Kidney (tissue), 22 donors: ENCODE measurements at places on chromosomes 1 and 21. TPM values are rescaled to one million over a fixed set of nuclear protein-coding genes. Genes with fewer than 3 reads are reported as not detected.
A peak's percentile ranks its signal among the peaks of the same experiment; 100 is the strongest.

The TNFSF4 gene
- total RNA-seq: 1.3 TPM

The CFAP107 gene
- total RNA-seq: not detected

The UMODL1 gene
- total RNA-seq: not detected

The RPL11 gene
- 829 TPM for total RNA-seq

The TMEM35B gene
- 44.2 TPM for total RNA-seq

The FGR gene
- total RNA-seq: 23.3 TPM

The SH2D5 gene
- total RNA-seq: 0.57 TPM

The CCDC181 gene
- total RNA-seq: 4.8 TPM

The KCND3 gene
- total RNA-seq: 12.6 TPM

The ELK4 gene
- 87.3 TPM for total RNA-seq

GRCh38 chr1:155320661-155321617, at the start of gene RUSC1:
Gene RUSC1, plus strand, starts transcription at chr1:155320894. Its CDS starts 880 bp downstream, at chr1:155321774.
- peak within 1 kb of the TSS; percentile 66 for H3K4me3 ChIP-seq
- H3K27me3 ChIP-seq: no peaks in the 10 kb centered on the region
- peak within 1 kb of the TSS; percentile 85 for H3K27ac ChIP-seq
- H3K36me3 ChIP-seq: peaks cover 5% of the 10 kb centered on the region
- DNase-seq: peak; percentile 87
- peaks cover 11% of the 10 kb centered on the region for H3K4me1 ChIP-seq

- H3K4me3 ChIP-seq: no peak overlapping the region
- no peaks in the 10 kb centered on the region for H3K27me3 ChIP-seq
- no peak overlapping the region for H3K27ac ChIP-seq
- no peaks in the 10 kb centered on the region for H3K4me1 ChIP-seq
Observed at GRCh38 chr1:50139339-50140181, 30.8 kb downstream of the ELAVL4 start.

DNA sequence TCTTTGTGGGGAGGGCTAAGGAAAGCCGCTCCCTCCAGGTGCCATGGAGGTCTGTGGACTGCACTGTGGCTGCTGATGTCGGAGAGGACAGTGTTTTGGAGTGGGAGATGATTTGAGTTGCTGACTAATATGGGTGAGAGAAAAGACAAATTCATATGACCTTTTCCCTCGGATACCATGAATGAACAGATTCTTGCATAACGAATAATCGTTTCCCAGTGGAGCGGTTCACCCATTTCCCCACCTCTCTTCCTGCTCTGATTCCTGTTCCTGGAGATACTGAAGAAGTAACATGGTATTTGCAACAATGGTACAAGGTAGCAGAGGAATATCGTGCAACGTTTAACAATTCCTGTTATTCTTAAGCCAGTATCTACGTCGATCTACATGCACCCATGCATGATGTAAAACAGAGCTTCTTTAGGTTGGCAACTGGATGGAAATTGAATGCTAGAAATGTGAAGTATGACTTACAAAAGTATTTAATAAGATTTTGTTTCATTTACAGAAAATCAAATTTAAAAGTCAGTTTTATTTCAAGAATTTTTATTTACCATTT, 227.1 kb downstream of the TOMM20 start:
- no peaks in the 10 kb centered on the region for H3K27me3 ChIP-seq
- H3K4me1 ChIP-seq: no peaks in the 10 kb centered on the region
- no peak overlapping the region for H3K4me3 ChIP-seq
- no peak overlapping the region for H3K27ac ChIP-seq
- DNase-seq: no peak
- H3K36me3 ChIP-seq: no peaks in the 10 kb centered on the region

GRCh38 chr1:53473463-53473862, 14.3 kb downstream of the DMRTB1 start:
- H3K36me3 ChIP-seq: no peaks in the 10 kb centered on the region
- H3K27ac ChIP-seq: no peak overlapping the region
- DNase-seq: no peak
- no peaks in the 10 kb centered on the region for H3K27me3 ChIP-seq
- H3K4me3 ChIP-seq: no peak overlapping the region

- no peaks in the 10 kb centered on the region for H3K27me3 ChIP-seq
- DNase-seq: peak; percentile 85
- peaks cover 2% of the 10 kb centered on the region for H3K4me1 ChIP-seq
- H3K4me3 ChIP-seq: peak overlapping the region; percentile 44
- peak overlapping the region; percentile 34 for H3K27ac ChIP-seq
Observed at GRCh38 chr1:223887747-223888418, 42.1 kb upstream of the TP53BP2 start.

GRCh38 chr1:222790520-222790919, 24.3 kb upstream of the DISP1 start:
- H3K4me1 ChIP-seq: peaks cover 3% of the 10 kb centered on the region
- no peaks in the 10 kb centered on the region for H3K36me3 ChIP-seq
- no peak overlapping the region for H3K4me3 ChIP-seq
- H3K27ac ChIP-seq: no peak overlapping the region
- DNase-seq: no peak
- no peaks in the 10 kb centered on the region for H3K27me3 ChIP-seq

DNA sequence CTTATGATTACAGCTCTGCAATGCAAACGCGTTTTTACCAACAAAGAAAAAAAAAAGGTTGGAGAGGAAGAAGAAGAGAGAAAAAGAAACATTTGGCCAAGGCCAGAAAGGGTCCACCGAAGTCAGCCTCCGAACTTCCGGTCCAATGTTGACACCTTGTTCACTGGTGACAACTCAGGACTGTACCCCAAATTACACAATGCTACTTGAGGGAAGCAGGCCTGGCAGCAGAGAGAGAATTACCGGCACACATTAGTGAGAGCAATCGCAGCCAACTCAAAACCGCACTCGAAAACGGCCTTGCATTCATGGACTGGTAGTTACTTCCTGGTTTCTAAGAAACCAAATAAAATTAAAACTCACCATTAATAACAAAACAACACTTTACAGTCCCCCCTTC, 652.5 kb downstream of the KIF26B start:
- peak; percentile 46 for DNase-seq
- H3K4me1 ChIP-seq: no peaks in the 10 kb centered on the region
- H3K27ac ChIP-seq: no peak overlapping the region
- no peak overlapping the region for H3K4me3 ChIP-seq
- no peaks in the 10 kb centered on the region for H3K36me3 ChIP-seq

GRCh38 chr1:201945157-201945556, 1.2 kb downstream of the LMOD1 start:
- peak overlapping the region; percentile 71 for H3K4me3 ChIP-seq
- H3K4me1 ChIP-seq: peaks cover 10% of the 10 kb centered on the region
- DNase-seq: no peak
- H3K27me3 ChIP-seq: no peaks in the 10 kb centered on the region

GRCh38 chr1:204341380-204341779, 18.3 kb downstream of the PLEKHA6 start:
- H3K27me3 ChIP-seq: no peaks in the 10 kb centered on the region
- no peak overlapping the region for H3K27ac ChIP-seq
- H3K36me3 ChIP-seq: no peaks in the 10 kb centered on the region

DNA sequence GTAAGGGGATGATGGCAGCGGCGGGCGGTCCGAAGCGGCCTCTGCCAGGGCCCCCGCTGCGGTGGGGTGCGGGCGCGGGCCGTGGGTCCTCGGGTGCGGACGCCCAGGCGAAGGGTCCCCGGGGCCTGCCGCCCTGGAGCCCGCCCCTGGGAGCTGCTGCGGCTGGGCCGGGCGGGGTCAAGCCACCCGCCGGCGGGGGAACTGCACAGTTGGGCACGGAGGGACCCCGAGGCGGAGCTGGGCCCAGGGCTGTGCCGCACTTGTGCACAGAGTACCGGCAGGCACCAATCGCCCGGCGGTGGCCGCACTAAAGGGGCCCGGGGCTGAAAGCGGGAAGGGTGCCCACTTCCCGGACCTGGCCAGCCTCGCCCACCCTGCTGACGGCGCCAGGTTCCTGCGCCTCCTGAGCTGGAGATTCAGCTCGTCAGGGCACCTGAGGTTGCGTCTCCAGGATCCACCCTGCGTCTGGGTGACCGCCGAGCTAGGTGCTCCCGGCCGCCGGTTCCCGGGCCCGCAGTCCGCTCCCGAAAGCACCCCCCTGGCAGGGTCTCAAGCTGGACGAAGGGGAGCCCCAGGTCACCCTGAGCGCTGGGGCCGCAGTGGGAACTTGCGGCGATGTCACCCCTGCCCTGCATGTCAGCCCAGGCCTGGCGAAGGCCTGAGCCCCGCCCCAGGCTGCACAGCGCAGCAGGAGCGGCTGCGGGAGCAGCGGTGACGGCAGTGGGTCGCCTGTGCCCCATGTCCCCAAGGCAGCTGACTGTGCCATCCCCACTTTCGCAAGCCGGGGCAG, 56.7 kb upstream of the ETV3 start:
- no peaks in the 10 kb centered on the region for H3K36me3 ChIP-seq
- H3K27me3 ChIP-seq: peaks cover 6% of the 10 kb centered on the region
- no peak overlapping the region for H3K27ac ChIP-seq
- no peaks in the 10 kb centered on the region for H3K4me1 ChIP-seq
- DNase-seq: no peak
- H3K4me3 ChIP-seq: no peak overlapping the region

GRCh38 chr1:186046437-186047211, 312.4 kb downstream of the HMCN1 start:
- no peak for DNase-seq
- H3K27ac ChIP-seq: no peak overlapping the region
- H3K27me3 ChIP-seq: no peaks in the 10 kb centered on the region
- no peak overlapping the region for H3K4me3 ChIP-seq
- no peaks in the 10 kb centered on the region for H3K36me3 ChIP-seq

DNA sequence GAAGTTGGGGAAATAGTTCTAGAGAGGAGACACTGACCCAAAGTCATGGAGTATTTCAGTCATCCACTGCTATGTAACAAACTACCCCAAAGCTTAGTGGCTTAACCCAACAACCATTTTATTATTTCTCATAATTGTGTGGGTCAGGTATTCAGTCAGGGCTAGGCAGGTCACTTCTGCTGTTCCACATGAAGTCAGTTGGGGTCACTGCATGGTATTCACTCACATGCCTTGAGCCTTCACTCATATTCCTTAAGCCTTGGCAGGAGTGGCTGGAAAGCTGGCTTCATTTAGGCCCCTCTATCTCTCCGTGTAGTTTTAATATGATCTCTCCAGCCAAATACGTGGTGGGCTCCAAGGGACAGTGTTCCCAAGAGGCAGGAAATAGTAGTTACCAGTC, 17.5 kb upstream of the RNF11 start:
- no peak overlapping the region for H3K4me3 ChIP-seq
- H3K36me3 ChIP-seq: no peaks in the 10 kb centered on the region
- no peaks in the 10 kb centered on the region for H3K4me1 ChIP-seq
- no peaks in the 10 kb centered on the region for H3K27me3 ChIP-seq

GRCh38 chr1:8107897-8108296, 81.8 kb upstream of the ERRFI1 start:
- no peaks in the 10 kb centered on the region for H3K36me3 ChIP-seq
- no peaks in the 10 kb centered on the region for H3K27me3 ChIP-seq
- H3K4me3 ChIP-seq: no peak overlapping the region

DNA sequence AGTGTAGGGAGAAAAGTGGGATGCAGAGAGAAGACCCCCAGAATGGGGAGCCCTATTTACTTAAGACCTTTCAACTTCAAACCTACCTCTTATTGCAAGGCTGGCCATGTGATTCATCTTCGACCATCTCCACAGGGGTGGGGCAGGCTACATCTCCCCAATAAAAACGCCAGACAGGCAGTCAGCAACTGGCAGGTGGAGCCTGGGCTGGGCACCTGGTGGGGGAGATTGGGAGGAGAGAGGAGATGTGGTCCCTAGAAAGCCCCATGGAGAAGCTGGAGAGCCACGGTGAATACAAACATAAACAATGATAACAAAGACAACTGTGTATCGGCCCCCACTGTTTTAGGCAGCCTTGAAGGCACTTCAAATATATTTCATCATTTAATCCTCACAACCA, 336.7 kb upstream of the PROX1 start:
- no peak overlapping the region for H3K4me3 ChIP-seq
- no peaks in the 10 kb centered on the region for H3K4me1 ChIP-seq
- no peaks in the 10 kb centered on the region for H3K36me3 ChIP-seq
- DNase-seq: no peak
- H3K27me3 ChIP-seq: no peaks in the 10 kb centered on the region

GRCh38 chr1:201468501-201468843, 516 bp downstream of the PHLDA3 start:
- peak overlapping the region; percentile 48 for H3K4me3 ChIP-seq
- H3K4me1 ChIP-seq: peaks cover 10% of the 10 kb centered on the region
- peak; percentile 79 for DNase-seq

- no peaks in the 10 kb centered on the region for H3K4me1 ChIP-seq
- no peak overlapping the region for H3K4me3 ChIP-seq
- no peak overlapping the region for H3K27ac ChIP-seq
- no peak for DNase-seq
- H3K36me3 ChIP-seq: no peaks in the 10 kb centered on the region
Observed at GRCh38 chr1:232648316-232648715, 18.4 kb upstream of the SIPA1L2 start.

DNA sequence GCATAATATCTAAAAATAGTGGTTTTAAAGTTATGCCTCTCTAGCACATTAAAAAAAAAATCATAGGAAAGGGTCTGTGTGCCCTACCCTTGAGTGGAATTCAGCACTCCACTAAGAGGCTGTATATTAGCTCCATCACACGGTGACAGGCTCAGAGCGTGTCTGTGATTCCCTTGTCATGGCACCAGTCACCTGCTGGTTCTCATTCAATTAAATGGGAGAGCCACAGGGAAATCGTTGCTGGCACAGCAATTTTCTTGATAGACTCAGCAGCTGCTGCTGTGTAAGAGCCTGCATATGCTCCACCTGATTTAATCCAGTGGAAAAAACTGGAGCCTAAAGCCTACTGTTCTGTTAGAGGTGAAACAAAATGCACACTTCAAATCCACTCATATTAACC, 9.5 kb downstream of the ATP6V1G3 start:
- DNase-seq: no peak
- H3K4me3 ChIP-seq: no peak overlapping the region
- H3K36me3 ChIP-seq: no peaks in the 10 kb centered on the region
- H3K27me3 ChIP-seq: no peaks in the 10 kb centered on the region
- H3K27ac ChIP-seq: no peak overlapping the region

- DNase-seq: no peak
- no peaks in the 10 kb centered on the region for H3K27me3 ChIP-seq
- H3K4me3 ChIP-seq: no peak overlapping the region
- H3K27ac ChIP-seq: no peak overlapping the region
- H3K4me1 ChIP-seq: no peaks in the 10 kb centered on the region
Observed at GRCh38 chr1:1046767-1047166, 26.8 kb downstream of the AGRN start.

DNA sequence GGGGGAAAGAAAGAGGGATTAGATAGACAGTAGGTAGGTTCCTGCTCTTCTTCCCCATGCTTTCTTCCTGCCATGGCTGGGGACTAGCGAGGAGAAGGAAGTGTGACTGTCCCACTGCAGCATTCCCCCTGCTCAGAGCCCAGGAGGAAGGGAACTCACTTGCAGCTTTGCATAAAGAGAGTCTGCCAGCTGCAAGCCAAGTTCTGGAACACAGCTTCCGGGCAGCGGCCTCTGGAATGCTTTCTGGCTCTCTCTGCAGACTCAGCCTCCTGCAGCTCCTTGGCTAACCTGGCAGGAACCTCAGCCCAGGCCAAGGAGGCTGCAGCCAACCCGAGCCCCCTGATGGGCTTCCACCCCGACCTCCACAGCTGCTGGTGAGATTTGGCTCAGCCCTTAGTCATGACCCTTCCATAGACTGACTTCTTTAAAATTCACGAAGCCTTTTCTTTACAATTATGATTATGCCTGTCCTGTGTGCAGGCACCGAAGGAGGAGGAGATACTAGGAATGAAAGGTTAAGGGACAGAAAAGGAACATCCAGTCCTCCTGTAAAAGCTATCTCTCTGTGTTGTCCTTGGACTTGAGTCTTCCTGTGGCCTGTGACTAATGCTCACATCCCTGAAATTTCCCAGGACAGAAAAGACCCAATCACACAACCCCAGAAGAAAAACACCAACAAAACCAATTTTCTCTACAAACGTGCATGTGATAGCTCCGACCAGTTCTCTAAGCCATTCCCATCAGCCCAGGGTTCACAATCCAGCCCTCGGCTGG, 108.2 kb upstream of the OLIG2 start:
- H3K4me1 ChIP-seq: no peaks in the 10 kb centered on the region
- peak; percentile 16 for DNase-seq
- H3K27me3 ChIP-seq: no peaks in the 10 kb centered on the region
- no peak overlapping the region for H3K4me3 ChIP-seq
- H3K36me3 ChIP-seq: no peaks in the 10 kb centered on the region
